Stimulated activated CD8-positive, alpha-beta memory T cell treated with anti-CD3 and anti-CD28 coated beads, Interleukin-4, amount 100 ng/mL, for 4 hours (primary cell): ENCODE measurements at places on chromosomes 5 and 9.

DNA sequence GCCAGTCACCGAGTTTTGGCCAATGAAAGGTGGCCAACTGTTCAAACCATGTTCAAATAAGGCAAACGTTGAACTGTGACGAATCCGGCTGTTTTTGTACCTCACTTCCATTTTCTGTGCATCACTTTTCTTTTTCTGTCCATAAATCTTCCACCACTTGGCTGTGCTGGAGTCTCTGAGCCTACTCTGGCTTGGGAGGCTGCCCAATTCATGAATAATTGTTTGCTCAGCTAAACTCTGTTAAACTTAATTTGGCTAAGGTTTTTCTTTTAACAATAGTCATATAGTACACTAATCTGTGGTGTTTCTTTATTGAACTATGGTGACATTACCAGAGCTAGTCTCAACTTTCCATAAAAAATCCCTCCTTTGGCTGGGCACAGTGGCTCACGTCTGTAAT, 11.3 kb downstream of the NIM1K start:
- DNase-seq = no peak

DNA sequence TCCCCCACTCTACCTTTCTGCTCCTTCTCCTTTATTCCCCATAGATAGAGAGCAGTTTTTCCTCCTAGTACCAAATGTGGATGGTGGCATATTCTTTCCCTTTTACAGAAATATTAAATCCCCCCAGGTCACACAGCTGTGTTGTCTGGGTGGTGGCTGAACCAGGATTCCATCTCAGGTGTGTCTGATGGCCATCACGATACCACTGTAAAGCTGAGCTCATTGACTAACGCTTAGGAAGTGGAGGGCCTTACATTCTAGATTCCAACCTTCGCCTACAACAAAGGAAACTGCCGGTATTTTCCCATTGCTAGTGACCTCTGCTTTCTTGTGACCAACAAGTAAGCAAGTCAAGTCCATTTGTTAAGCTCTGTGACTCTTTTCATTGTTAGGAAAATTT, 131.9 kb upstream of the KLF4 start:
- DNase-seq = no peak

- no peak for DNase-seq
Observed at GRCh38 chr9:137281345-137282116, 4.0 kb downstream of the TOR4A start.

DNA sequence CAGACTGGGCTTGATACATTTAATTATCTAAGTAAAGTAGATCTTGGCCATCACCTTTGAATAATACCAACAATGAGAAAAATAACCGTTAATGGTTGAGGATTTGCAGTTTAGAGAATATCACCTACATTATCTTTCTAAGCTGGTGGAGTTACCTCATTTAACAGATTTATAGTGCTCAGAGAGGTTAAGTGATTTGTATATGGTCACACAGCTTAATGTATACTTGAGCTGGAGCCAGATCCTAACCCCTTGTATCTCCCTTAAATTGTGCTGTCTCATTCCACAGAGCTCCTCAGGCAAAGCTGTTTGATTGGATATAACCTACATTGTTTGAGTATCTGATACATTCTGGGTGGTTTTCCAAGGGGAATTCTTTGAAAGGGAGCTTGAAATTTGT, 57.8 kb downstream of the INSYN2B start:
- DNase-seq = no peak

GRCh38 chr5:164214698-164215097, 709.3 kb downstream of the MAT2B start:
- no peak for DNase-seq

DNA sequence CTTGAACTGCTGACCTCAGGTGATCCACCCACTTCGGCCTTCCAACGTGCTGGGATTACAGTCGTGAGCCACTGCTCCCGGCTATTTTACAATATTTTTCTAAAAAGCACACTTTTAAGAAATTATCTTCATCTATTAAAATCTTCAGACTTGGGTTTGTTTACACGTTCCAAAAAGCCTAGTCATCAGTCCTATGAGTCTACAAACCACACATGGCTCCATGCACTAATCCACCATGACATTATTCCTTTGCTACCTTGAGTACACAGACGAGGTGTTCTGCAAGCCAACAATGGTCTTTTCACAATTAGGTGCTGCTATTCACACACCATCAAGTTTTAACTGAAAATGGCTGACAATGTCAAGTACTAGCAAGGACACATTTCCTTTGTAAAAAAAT, 41.0 kb downstream of the TRPM6 start:
- no peak for DNase-seq

- no peak for DNase-seq
Observed at GRCh38 chr9:127140181-127140580, 17.7 kb upstream of the ANGPTL2 start.

GRCh38 chr9:107147134-107147533, 135.9 kb upstream of the RAD23B start:
- no peak for DNase-seq

DNA sequence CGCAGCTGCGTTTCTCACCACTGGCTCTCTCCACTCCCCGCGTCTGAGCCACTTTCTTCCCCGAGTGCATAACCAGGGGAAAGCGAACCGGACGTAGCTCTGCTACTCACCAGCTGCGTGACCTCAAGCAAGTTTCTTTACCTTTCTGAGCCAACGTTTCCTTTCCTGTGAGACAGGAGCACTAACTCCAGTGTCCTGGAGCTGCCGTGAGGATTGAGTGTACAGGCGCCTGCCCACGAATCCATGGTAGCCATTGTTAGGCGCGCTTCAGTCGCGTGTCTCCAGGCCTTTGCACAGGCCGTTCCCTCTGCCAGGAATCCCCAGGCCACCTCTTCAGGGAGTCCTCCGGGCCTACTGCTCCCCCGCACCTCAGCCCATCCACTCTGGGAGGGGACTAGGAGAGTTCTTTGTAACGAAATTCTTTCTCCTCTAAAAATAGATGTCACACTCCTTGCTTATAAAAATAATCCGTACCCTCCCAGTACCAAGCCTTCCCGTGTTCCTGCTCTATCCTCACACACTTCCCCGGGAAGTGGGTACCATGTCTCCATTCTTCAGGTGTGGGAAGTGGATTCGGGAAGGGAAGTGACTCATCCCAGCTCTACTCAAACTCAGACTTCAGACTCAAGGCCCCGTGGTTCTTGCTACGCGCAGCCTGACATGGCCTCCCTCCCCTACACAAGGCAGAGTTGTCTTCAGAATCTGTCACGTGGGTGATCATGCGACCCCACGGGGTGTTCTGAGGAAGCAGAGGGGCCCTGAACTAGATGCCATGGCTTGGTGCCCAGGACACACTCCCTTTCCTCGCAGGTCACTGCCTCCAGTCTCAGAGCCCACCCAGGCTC, 16.1 kb upstream of the CRB2 start:
- no peak for DNase-seq

DNA sequence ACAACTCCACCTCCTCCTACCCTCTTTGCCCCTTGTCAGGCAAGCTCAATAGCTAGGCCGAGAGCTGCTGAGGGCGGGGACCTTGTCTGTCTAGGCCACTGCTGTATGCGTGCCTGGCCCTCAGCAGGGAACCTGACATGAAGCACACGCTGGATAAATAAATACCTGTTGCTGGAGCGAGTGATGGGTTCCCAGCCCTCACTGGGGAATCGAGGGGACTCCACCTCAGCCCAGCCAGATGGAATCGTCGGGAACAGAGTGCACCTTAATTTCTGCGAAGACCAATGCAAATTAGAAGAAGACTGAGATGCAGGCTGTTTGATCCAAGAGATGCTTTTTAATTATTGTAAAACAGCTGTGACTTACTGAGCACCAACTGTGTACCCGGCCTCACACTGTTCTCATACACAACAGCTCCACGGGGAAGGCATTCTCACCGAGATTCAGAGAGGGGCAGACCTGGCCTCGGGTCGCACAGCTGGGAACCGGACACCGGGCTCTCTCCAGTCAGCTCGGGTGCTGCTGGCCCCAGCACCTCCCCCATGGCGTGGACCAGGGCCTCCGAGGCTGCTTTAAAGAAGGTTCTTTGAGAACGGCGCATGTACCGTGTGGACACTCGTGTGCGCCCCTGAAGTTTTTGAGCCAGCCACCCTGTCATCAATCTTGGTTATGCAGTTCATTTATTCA, 109.7 kb upstream of the IER5L start:
- DNase-seq = no peak

DNA sequence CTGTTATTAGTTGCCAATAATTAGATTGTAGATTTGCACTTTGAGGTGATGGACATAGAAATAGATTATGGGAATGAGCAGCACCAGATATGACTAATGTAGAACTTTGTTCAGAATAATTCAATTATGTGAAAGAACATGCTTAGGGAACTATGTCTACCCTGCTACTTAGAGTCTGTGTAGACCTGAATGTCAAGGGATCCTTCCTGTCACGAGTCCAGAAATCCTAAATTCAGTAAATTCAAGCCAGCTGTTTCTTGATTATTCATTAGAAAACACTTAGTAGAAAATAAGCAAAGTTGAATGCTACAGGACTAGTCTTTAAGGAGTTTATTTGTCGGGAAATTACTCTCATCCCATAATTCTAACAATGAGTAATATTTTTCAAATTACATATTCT, 887.3 kb upstream of the SEMA6A start:
- DNase-seq = no peak

- DNase-seq = no peak
Observed at GRCh38 chr5:66351813-66352212, 207.7 kb downstream of the SREK1 start.

DNA sequence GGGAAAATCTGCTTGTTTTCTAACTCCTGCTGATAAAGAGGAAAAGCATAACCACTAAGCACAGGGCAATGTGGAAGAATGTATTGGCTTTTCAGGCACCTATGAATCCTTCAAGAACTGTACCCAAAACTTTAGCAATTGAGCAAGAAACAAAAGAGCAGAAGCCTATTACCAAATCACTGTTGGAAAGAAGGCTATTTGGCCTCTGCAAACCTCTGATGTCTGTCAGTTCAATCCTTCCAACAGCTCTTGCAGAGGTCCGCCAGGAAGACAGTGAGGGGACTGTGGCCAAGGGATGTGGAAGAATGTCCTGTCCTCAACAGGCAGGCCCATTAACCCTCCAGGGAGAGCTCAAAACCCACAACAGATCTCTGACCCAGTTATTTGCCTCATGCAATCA, 328.6 kb downstream of the ENC1 start:
- no peak for DNase-seq
